Sigmoid colon (tissue), 7 donors: ENCODE measurements at places on chromosomes 11 and 22. TPM values are rescaled to one million over a fixed set of nuclear protein-coding genes. Genes with fewer than 3 reads are reported as not detected.

DNA sequence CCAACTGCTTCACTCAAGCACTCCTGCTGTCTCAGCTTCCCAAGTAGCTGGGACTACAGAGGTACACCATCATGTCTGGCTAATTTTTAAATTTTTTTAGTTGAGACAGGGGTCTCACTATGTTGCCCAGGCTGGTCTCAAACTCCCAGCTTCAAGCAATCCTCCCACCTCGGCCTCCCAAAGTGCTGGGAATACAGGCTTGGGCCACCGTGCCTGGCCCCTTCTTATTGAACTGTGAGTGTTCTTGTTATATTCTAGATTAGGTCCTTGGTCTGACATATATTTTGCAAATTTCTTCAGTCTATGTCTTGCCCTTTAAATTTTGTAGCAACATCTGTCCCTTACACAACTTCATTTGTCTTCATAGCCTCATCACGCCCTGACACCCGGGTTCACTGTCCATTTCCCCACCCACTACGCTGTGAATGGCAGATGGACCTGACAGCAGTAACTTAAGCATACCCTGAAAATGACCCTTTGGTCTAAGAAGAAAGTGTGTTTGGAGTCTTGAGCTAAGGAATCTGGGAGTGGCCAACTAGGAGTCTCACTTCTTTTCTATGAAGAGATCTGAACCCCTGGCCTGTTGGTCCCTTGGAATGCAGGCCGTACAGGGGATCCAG lies 4.2 kb upstream of the FAM118A start:
- H3K4me3 ChIP-seq = no peak overlapping the region
- DNase-seq = no peak
- H3K27ac ChIP-seq = no peak overlapping the region
- H3K36me3 ChIP-seq = no peaks in the 10 kb centered on the region
- no peaks in the 10 kb centered on the region for H3K27me3 ChIP-seq

DNA sequence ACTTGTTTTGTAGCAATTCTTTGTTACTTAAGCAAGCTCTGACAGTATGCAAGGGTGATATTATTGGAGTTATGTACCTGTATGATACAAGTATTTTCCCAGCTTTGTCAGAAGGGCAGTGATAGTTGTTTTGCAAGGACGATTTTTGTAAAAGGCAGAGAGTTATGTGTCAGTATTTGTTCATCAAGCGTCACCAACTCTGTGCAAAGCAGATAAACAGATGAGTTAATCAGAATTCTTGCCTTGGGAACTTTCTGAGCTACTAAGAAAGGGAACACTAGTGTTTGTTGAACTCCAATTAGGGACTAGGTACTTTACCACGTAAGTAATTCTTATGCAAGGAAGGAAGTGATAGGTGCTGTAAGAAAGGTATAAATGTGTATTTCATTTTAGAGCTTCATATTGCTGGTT lies 1.4 kb downstream of the USP47 start:
- peak overlapping the region; percentile 83 for H3K4me3 ChIP-seq
- no peaks in the 10 kb centered on the region for H3K27me3 ChIP-seq
- DNase-seq = no peak
- H3K36me3 ChIP-seq = no peaks in the 10 kb centered on the region
- peak overlapping the region; percentile 98 for H3K27ac ChIP-seq
- peaks cover 2% of the 10 kb centered on the region for H3K4me1 ChIP-seq

- no peak overlapping the region for H3K4me3 ChIP-seq
- no peaks in the 10 kb centered on the region for H3K36me3 ChIP-seq
- H3K27me3 ChIP-seq = peaks cover 5% of the 10 kb centered on the region
- no peak overlapping the region for H3K27ac ChIP-seq
These were observed 10.5 kb upstream of the FUT4 start for GRCh38 chr11:94533206-94533605.

DNA sequence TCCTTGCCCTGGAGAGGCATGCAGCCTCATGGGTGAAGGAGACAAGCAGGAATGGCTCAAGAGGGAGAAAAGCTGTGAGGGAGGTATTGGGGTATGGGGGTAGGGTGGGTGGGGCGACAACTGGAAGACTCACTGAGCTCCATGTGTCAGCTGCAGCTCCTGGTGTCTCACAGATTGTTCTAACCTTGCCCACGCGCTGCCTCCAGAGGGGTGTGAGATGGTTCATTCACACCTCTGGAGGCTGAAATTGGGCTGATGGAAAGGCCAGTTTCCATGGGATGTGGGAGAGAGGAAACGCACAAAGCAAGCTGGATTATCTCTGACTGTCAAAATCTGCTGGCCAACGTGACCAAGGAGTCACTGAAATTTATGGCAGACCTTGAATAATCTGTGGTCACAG lies 400.4 kb upstream of the NARS2 start:
- no peak overlapping the region for H3K27ac ChIP-seq
- no peak overlapping the region for H3K4me3 ChIP-seq
- no peaks in the 10 kb centered on the region for H3K36me3 ChIP-seq

DNA sequence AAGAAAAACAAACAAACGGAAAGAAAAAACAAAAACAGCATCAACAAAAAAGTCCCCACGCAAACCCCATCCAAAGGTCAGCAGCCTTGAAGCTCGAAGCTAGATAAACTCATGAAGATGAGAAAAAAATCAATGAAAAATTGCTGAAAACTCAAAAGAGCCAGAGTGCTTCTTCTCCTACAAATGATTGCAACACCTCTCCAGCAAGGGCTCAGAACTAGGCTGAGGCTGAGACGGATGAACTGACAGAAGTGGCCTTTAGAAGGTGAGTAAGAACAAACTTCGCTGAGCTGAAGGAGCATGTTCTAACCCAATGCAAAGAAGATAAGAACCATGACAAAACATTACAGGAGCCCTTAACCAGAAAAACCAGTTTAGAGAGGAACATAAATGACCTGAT lies 18.4 kb upstream of the FTH1 start:
- H3K27ac ChIP-seq = no peak overlapping the region
- no peaks in the 10 kb centered on the region for H3K27me3 ChIP-seq
- no peaks in the 10 kb centered on the region for H3K4me1 ChIP-seq
- DNase-seq = no peak

The PTPN5 gene
- polyA plus RNA-seq = 0.39 TPM

The MIAT gene
- 3.4 TPM for polyA plus RNA-seq

The NXPE1 gene
- 13.2 TPM for polyA plus RNA-seq

The CAPN1 gene
- polyA plus RNA-seq = 156 TPM

The ANKRD49 gene
- 15.3 TPM for polyA plus RNA-seq

The DUSP8 gene
- 7.0 TPM for polyA plus RNA-seq

The GDPD4 gene
- polyA plus RNA-seq = not detected
